ENCODE measurements at places on chromosomes 5 and 9.

DNA sequence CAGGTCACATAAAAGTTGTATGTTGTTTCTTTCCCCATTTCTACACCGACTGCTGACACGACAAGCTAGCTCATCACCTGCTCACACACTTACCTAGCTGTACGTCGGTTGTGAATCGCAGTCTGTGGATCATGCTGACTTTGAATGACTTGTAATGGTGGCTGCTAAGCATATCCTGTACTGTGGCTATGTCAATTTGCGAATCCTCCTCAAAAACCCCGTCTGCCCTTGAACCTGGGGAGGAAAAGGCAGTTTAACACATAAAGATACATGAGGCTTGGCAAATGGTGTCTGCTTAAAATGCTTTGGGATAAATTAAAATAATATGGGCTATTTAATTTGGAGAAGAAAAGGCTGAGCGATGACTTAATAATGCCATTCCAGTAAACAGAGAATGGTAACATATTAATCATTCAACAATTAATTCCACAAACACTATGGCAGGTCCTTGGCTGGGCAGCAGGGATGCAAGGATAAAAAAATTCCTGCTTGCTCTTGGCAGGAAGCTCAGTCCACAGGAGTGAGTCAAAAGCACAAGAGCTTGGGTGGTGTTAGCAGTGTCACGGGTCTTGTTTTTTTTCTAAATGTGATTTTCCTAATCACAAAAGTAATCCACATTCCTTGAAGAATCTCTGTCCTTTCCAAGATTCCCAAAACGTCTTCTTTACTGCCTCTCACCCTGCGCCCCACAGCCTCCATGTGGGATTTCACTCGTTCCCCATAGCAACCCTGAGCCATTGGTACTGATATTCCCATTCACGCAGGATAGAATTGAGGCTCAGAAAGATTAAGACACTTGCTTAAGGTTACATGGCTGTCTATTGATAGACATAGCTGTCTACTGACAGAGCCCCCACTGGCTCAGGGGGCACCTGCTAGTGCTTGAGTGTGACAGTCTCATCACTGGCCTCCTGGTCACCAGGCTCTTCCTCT is 222.4 kb downstream of the MAPKAP1 start:
- no peak for DNase-seq

DNA sequence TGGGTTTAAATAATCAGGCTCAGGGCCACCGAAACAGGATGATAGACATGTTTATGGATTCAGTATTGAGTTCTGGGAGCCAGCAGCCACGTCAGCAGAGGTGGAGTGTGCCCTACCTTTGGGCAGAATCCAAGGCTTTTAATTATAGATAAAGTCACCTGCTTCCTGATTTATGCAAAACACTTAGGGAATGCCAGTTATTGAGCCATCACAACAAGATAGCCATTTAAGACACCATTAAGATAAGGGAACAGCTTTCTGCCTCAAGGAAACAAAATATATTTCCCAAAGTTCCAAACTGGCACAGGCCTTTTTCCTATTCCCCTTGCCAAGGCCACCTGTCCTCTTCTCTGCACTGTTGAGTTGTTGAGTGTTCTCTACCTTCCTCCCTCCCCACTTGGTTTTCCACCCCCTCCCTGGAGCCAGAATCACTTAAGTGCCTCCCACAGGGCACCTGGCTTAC is 2.4 kb downstream of the CCL28 start:
- no peak for DNase-seq

DNA sequence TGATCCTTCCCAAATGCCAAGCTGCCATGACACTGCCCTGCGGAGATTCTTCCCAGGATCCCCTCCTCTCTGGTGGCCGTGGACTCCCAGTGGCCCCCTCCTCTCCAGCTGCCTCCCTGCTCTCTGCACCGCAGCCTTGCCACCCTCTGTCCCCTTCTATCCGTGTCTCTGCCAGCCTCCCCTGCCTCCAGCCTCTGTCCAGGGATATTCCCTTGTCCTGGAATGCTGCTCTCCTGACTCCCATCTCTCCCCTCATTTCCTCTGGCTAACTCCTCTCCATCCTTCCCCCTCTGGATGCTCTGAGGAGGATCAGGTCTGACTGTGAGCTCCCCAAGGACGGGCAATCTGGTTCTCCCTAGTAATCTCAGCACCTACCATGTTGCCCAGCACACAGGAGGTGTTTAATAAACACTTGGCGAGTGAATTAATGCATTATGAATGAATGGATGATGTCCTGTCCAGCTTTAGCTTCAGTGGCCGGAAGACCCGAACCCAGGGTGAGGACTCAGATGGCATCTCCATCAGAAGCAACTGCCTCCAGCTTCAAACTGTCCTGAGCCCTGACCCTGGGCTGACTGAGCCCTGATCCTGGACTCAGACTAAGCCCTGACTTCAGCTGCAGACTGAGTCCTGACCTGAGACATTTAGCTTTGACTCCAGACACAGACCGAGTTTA is 7.5 kb upstream of the CRB2 start:
- DNase-seq = no peak

GRCh38 chr5:156871212-156871611 is 21.1 kb downstream of the PPP1R2B start:
- DNase-seq = no peak

GRCh38 chr9:126222835-126223431 is 103.7 kb upstream of the MVB12B start:
- DNase-seq = no peak

DNA sequence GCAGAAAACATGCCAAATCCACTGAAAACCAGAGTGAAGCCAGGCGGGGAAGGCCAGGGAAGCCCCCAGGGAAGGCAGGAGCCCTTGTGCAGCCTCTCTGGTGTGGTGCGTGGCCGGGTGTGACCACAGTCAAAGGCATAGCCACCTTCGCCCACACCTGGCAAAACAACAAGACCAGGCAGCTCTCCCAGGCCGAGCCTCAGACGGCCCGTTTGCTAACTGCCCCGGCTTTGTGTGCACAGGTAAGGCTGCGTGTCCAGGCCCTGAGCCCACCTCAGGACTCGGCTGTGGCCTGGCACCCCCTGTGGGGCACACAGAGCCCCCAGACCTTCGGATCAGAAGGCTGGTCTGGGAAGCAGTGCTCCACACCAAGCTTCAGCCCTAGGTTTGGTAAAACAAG is 6.1 kb downstream of the TMEM250 start:
- DNase-seq = no peak

DNA sequence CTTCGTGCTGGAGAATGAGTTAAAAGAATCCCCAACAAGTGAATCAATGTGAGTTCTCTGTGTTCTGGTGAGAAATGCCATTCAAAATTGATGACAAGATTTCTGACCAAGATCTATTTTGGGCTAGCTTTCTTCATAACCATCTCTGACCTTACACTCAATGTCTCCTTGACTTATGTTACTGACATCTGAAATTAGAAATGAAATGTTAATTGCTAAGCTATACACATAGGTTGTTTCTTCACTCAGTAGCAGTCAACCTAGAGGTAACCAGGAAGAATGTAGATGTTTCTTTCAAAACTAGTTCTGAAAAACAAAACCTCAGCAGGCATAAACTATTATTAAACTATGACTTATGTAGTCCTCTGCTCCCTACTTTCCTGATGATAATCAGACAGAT is 2220.7 kb upstream of the C9orf72 start:
- DNase-seq = no peak

DNA sequence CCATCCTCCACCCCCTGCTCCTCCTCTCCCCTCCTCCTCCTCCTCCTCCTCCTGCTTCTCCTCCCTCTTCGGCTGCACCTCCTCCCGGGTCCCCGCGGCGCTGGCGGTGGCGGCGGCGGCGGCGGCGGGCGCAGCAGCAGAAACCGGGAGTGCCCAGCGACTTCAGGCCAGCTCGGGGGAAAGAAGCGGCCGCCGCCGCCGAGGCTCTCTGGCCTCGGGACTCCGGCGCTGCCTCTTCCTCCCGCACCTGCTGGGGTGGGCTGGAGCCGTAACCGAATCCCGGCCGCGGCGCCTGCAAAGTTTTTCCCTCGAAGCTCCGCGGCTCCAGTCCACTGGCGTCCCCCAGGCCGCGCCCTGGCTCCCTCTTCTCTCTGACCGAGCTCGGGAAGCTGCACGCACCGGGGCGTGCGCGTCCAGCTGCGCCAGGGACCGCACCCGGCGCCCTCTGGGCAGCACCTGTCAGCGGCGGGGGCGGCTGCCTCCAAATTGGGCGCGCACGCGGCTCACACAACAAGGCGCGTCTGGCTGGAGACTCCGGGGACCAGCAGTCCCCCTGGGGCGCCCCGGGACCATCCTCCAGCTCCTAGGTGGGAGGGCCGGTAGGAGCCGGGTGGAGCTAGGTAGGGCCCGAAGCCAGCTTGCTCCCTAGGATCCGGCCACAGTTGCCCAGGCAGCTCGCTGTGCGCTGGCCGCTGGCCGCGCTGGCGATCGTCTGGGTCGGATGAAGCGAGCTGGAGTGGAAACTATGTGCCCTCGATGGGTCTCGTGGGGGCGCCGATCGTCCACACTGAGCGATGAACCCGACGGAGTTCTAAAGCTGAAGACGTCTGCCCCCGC is at the start of gene MCTP1:
Gene MCTP1, minus strand, starts transcription at position 523 of the 837 bp plus-strand sequence.
- no peak for DNase-seq

DNA sequence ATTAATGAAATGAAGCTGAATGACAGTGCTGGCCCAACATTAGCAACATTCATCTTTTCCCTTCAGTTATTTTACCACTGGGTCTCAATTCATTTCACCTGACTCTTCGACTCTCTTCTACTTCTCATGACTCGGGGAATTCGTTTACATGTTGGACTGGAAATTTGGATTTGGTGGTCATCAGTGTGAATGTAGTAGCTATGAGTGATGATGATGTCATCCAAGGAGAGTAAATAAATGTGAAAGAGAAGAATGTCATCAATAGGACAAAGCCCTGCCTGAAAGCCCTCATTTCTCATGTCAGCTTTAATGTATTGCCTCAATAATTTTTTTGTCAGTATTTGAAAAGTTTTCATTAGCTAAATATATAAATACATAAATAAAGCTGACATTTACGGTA is 21.9 kb upstream of the CFAP95 start:
- DNase-seq = no peak

GRCh38 chr5:42387563-42387962 is 35.7 kb upstream of the GHR start:
- DNase-seq = no peak

DNA sequence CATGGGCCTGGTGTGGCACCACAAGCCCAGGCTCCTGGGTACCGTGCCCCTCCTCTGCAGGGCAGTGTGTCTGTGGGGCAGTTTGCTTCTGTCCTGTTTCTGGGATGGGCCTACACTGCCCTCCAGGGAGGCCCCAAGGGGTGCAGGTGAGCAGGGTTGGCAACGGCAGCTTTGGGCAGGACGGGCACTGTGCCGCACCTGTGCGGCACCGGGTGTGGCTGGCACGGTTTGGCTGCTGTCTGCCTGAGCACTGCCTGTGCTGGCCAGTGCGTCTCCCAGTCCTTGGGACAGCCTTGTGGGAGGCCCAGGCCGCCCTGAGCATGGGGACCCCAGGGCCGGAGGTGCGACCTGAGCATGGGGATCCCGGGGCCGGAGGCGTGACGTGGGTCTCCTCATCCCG is 37.2 kb downstream of the RXRA start:
- no peak for DNase-seq

- DNase-seq = no peak
Measured at GRCh38 chr9:128213746-128214497, 10.7 kb downstream of the DNM1 start.

DNA sequence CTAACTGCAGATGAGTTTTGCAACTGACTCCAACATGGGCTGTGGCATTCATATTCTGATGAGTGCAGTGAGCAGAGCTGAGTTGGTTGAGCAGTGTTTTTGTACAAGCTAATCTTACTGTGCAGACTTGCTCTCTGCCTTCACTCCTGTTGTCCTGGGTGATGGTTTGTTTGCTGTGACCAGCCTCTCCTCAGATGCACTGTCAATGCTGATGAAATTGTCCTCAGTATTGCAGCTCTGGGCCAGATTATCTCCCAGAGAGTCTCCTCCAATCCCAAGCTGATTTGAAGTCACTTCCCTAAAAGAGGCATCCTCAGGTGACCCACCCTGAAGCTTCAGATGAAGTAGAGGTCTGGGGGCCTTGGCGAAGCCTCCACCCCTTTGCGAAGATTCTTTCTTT is 581.8 kb downstream of the ACTL7B start:
- no peak for DNase-seq

DNA sequence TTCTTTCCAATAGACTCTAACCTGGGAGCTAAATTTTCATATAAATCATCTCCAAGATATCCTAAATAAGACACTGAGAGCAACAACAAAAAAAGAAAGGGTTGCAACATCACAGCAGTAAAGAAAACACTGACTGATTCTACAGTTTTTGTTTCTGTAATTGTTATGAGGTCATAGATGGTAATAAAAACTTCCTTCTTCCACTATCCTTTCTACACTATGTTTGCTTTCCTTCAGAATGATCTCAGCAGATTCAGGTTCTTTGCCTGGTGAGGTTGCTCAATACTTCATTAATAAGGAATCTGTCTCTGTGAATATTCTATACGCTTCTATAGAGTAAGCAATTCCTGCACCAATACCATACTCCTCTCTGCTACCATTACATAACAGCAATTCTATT is 835.6 kb upstream of the GRAMD2B start:
- DNase-seq = no peak

DNA sequence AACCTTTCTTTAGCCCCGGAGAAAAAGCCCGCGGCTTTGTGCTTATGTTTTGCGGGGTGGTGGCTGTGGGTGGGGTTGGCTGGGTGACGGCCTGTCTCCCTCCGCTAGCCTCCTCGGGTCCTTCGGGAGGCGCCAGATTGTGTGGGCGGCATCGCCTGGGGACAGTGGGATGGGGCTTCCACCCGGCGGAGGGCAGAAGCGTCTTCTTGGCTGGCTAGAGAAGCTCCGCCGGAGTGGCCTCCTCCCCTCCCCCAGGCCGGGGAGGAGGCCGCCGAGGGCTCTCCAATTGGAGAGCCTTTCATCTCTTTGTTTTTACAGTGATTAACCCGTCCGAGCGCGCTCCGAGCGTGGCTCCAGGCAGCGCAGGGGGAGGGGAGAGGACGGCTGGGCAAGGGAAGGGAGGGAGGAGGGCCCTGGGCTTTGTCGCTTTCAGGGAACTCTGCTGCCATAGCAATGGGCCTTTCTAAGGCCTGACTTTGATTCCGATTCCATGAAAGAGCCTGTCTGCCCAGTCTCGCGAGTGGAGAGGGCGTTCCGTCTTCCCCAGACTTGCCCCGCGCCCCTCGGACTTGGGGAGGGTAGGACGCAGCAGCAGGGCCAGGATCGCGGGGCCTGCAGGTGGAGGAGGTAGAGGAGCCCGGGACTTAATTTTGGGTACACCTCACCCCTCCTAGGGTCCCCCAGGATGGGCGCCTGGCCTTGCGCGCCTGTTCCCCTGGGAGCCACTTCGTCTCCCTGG is 36.7 kb upstream of the TIFAB start:
- DNase-seq = no peak

DNA sequence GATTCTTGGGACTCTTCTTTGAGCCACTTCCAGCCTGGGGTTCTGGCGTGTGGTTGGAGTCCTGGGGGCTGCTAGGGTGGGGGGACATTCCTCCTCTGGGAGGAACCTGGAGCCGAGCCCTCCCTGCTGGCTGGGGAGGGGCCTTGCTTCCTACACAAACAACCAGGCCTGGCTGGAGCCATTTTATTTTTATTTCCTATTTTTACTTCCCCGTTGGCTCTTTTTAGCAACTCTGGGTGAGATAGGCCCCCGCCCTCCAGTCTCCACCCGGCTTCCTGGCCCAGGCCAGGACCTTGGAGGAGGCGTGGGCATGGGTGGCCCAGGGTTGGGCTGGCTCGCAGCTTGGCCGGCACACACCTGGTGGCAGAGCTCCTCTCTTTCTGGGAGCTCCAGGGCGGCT is 15.1 kb downstream of the RXRA start:
- no peak for DNase-seq

All from activated T-helper 1 cell treated with anti-CD3 and anti-CD28 coated beads, Interleukin-12 subunit alpha, Interleukin-12 subunit beta, Interleukin-2, Interleukin-4 antibody, amounts not matched to agents 30 ng/mL and 10 ng/mL and 1 ng/mL, durations not matched to agents 14 hours and 24 hours and 36 hours (primary cell).